Effector memory CD4-positive, alpha-beta T cell (primary cell): ENCODE measurements at places on chromosomes 12 and 14.

DNA sequence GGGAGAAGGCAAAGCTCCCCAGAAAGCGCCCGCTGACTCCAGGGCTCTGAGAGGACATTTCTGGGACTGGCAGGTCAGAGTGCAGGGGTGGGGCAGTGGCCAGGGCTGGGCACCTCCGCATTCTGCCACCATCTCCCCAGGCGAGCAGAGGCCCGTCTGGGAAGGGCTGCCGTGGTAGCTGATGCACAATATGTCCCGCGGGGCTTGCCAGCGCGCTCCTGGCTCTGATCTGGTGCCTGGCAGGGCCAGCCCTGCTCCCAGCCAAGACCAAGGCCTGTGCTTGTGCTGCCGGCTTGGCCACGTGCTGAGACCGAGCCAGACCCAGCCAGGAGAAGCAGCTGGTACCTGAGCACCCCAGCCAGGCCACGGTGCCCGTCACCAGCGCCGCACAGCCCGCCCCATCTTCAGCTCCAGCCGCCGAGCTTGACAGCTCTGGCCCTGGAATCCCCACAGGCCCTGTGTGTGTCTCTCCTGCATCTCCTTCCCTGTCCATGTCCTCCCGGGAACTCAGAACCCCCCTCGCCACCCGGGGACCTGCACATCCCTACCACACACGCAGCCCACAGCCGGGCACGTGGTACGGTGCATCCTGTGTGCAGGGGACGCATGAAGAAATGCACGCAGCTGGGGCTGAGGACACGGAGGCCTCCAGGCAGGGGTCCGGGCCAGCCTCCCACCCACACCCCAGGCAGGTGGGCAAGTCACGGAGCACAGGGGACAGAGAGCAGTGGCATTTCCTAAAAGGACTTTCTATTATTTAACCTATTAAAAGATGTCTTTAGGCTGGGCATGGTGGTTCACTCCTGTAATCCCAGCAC, 68.6 kb upstream of the C14orf180 start:
- no peaks in the 10 kb centered on the region for H3K36me3 ChIP-seq
- no peaks in the 10 kb centered on the region for H3K4me1 ChIP-seq
- no peaks in the 10 kb centered on the region for H3K27me3 ChIP-seq

DNA sequence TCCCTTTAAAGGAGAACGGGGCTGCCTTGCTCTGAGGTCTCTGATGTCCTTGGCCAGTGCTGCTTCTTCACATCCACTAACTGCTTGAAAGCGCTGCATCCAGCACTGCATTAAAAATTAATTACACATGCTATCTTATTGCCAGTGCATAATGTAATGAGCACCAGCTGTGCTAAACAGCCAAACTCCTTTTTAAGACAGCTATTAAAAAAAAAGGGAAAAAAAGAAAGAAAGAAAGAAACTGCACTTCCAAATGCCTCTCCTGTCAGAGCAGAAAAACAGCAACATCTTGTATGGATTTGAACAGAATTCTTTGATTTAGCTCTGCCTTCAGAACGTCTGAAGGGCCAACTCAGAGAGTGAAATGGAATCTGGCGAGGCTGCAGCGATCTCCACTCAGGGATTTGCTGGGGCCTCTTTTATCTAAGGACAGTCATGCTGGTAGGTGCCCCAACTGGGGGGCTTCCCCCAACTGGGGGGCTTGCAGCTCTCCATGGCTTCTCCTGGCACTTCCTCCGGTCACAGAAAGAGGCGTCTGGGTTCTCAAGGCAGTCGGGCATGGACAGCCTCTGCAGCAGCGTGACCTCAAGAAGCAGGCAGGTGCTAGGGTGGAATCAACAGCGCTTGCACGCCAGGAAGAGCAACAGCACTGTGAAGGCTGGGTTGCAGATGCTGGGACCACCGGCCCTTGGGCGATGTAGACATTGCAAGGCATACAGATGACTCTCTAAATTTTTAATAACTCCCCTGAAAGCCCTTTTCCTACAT, 46.4 kb downstream of the BCL11B start:
- peaks cover 91% of the 10 kb centered on the region for H3K4me1 ChIP-seq
- no peak overlapping the region for H3K4me3 ChIP-seq
- H3K27ac ChIP-seq = peak overlapping the region; percentile 97
- DNase-seq = no peak

GRCh38 chr14:35299708-35300107, 7.5 kb downstream of the PSMA6 start:
- DNase-seq = no peak
- peaks cover 31% of the 10 kb centered on the region for H3K4me1 ChIP-seq
- no peaks in the 10 kb centered on the region for H3K36me3 ChIP-seq
- peak overlapping the region; percentile 20 for H3K27ac ChIP-seq

DNA sequence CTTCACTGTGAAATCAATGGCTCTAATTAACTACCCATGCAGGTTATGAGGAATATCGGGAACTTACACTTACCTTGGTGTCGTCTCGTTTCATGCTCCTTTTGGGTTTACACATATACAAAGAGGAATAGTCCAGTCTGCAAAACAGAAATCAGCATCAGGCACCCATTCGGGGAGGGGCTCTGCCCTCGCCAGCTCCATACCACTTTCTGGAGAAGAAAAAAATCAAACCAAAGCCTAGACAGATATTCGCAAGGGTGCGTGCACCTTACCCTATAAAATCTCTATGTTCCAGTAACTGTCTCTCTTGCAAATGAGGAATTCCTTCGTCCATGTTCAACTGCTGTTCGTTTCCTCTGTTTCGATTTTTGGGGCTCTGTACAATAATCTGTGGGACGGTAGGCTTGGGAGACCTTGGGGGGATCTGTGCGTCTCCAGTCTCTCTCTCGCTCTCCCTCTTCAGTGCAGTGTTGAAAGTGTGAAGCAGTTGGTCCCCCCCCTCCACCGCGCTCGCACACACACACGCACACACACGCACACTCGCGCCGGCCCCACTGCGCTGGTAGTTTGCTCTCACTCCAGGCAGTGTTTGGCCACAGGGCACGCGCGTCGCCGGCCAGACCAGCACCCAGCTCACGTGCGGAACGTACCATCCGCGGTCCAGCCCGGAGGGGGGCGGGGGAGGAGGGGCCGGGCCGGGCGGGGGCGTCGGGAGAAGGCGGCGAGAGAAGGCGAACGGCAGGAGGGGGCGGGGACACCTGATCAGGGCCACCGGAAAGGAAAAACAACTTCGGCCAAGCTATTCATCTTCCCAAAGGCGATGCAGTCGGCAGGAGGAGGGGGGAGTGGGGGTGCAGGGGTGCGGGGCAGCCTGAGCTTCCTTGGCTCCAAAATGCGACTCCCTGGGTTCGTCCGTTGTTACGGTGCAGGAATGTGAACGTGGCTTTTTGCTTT, at the start of gene BHLHE41:
Gene BHLHE41 (minus strand): TSS at position 592 of the 954 bp plus-strand sequence. CDS start 258 bp downstream, at position 334.
- H3K27ac ChIP-seq = no peak within 1 kb of the TSS
- peak within 1 kb of the TSS; percentile 54 for H3K4me3 ChIP-seq
- H3K36me3 ChIP-seq = no peaks in the 10 kb centered on the region
- peaks cover 71% of the 10 kb centered on the region for H3K27me3 ChIP-seq
- DNase-seq = no peak
- peaks cover 28% of the 10 kb centered on the region for H3K4me1 ChIP-seq

DNA sequence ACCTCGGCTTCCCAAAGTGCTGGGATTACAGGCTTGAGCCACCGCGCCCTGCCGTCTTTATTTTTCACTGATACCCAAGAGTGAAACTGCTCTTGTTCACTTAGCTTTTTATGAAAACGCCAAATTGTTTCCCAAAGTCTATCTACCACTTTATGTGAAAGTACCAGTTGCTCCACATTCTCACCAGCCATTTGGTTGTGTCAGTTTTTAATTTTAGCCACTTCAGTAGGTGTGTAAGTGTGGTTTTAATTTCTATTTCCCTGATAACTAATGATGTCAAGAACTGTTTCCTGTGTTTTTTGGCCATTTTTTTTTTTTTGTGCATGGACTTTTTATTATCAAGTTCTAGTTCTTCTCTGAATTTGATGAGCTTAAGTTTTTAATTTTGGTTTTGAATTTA, 17.1 kb downstream of the CAND1 start:
- no peaks in the 10 kb centered on the region for H3K4me1 ChIP-seq
- H3K4me3 ChIP-seq = no peak overlapping the region
- DNase-seq = no peak
- H3K27me3 ChIP-seq = no peaks in the 10 kb centered on the region
- peaks cover 8% of the 10 kb centered on the region for H3K36me3 ChIP-seq

- no peaks in the 10 kb centered on the region for H3K27me3 ChIP-seq
- peaks cover 11% of the 10 kb centered on the region for H3K36me3 ChIP-seq
- H3K4me1 ChIP-seq = peaks cover 11% of the 10 kb centered on the region
- DNase-seq = no peak
Measured at GRCh38 chr14:81516986-81517797, 16.5 kb downstream of the SEL1L start.

DNA sequence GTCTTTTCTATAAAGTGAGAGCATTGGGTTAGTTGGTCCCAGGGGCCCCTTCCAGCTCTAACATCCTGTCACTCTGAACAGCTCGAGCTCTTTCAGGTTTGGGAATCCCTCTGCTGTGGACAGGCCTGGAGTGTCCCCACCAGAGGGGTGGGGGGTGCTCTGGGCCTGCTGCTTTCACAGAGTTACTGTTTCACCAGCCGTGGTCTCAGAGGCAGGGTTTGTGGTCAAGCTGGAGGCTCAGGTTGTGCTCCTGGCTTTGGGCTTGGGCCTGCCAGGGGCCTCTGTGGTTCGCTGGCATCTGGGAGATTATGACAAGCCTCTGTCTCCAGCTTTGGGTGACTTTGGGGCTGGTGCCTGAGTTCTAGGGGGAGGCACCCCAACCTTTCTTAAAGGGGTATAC, 59.6 kb downstream of the FBXL14 start:
- no peak for DNase-seq
- H3K4me3 ChIP-seq = no peak overlapping the region
- H3K36me3 ChIP-seq = no peaks in the 10 kb centered on the region
- H3K4me1 ChIP-seq = peaks cover 35% of the 10 kb centered on the region
- no peak overlapping the region for H3K27ac ChIP-seq

DNA sequence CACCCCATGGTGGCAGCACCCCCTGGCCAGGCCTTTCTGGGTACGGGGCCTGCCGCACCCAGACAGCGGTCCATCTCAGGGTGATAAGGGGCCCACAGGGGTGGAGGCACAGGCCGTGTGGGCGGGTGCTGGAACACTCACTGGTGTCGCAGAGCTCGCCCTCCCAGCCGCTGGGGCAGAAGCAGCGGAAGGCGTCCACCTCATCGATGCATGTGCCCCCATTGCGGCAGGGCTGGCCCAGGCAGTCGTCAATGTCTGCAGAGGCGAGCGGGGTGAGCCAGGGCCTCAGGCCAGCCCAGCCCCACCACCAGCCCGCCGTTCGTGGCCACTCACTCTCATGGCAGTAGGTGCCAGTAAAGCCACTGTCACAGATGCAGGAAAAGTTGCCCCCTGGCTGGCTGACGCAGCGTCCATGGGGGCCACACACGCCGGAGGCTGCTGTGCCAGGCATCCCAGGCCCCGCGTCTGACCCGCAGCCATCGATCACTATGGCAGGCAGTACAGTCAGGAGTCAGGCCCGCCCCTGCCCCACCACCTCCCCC, 19.9 kb downstream of the JAG2 start:
- no peaks in the 10 kb centered on the region for H3K4me1 ChIP-seq
- H3K27me3 ChIP-seq = no peaks in the 10 kb centered on the region
- H3K36me3 ChIP-seq = no peaks in the 10 kb centered on the region
- no peak overlapping the region for H3K4me3 ChIP-seq
- DNase-seq = no peak

- H3K27me3 ChIP-seq = no peaks in the 10 kb centered on the region
- H3K4me1 ChIP-seq = no peaks in the 10 kb centered on the region
- H3K36me3 ChIP-seq = no peaks in the 10 kb centered on the region
- no peak for DNase-seq
- no peak overlapping the region for H3K27ac ChIP-seq
Measured at GRCh38 chr12:92987846-92988621, 58.9 kb upstream of the EEA1 start.

- no peaks in the 10 kb centered on the region for H3K27me3 ChIP-seq
- no peak overlapping the region for H3K27ac ChIP-seq
- H3K36me3 ChIP-seq = no peaks in the 10 kb centered on the region
- DNase-seq = no peak
- no peak overlapping the region for H3K4me3 ChIP-seq
Measured at GRCh38 chr14:51448831-51449670, 202.7 kb upstream of the FRMD6 start.

GRCh38 chr12:28974166-28974565, 174.9 kb upstream of the FAR2 start:
- no peak overlapping the region for H3K4me3 ChIP-seq
- H3K4me1 ChIP-seq = no peaks in the 10 kb centered on the region
- H3K27me3 ChIP-seq = no peaks in the 10 kb centered on the region
- DNase-seq = no peak

- H3K4me3 ChIP-seq = no peak overlapping the region
- H3K36me3 ChIP-seq = no peaks in the 10 kb centered on the region
- no peaks in the 10 kb centered on the region for H3K4me1 ChIP-seq
- DNase-seq = no peak
- H3K27ac ChIP-seq = no peak overlapping the region
- no peaks in the 10 kb centered on the region for H3K27me3 ChIP-seq
Measured at GRCh38 chr12:10018386-10018785, 8.0 kb downstream of the CLEC12B start.

DNA sequence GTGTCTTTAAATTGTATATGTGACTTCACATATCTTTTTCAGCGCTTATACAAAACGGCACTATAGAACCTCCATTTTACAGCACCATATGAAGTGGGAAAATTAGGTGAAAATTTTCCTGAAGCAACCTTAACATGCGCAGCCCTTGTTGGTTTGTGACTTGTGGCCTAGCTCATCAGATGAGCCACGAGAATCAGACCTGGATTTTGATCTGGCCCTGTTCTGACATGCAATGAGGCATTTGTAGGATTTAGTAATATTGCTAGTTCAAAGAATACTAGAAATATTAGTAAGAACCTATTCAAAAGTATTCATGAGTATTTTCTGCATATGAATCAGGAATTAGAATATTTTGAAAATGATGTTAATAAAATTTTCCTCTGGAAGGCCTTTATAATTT, 2.9 kb downstream of the CDKN1B start:
- peak overlapping the region; percentile 97 for H3K27ac ChIP-seq
- no peaks in the 10 kb centered on the region for H3K4me1 ChIP-seq
- peak overlapping the region; percentile 99 for H3K4me3 ChIP-seq
- DNase-seq = no peak

GRCh38 chr12:95181103-95181502, 36.2 kb downstream of the FGD6 start:
- no peak for DNase-seq
- no peaks in the 10 kb centered on the region for H3K36me3 ChIP-seq
- H3K4me1 ChIP-seq = no peaks in the 10 kb centered on the region
- H3K27me3 ChIP-seq = no peaks in the 10 kb centered on the region
- H3K27ac ChIP-seq = no peak overlapping the region

DNA sequence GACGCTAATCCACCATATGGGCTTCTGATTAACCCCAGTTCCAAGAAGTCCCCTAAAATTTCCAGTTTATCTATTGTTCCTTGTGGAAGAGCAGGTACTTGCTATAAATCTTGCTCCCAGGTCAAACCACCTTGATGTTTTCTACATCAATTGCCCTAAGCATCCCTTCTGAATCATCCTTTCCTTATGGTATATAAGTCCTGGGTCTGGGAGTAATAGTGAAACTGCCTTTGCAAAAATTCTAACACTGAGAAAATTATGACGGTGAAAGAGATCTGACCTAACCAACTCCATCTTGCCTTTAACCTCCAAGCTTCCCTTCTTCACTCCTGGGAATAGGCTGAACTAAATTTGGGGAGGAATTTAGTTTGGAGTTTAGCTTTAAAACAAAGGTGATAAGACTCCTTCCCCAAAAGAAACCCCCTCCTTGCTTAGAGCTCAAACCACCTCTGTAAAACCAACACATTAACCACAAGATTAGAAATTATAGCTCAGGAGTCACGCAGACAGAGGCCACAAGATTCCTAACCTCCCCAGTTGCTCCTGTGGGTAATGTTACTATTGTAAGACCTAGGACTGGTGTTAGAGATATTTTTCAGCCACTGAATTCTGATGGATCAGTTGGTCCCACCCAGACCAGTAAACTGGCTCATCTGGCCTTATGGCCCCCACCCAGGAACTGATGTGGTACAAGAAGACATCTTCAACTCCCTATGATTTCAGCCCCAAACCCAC, 33.8 kb upstream of the DTX1 start:
- no peak overlapping the region for H3K27ac ChIP-seq
- DNase-seq = no peak
- H3K27me3 ChIP-seq = no peaks in the 10 kb centered on the region
- no peaks in the 10 kb centered on the region for H3K4me1 ChIP-seq
- H3K36me3 ChIP-seq = no peaks in the 10 kb centered on the region
